ENCODE measurements at places on chromosomes 11 and 22. TPM values are rescaled to one million over a fixed set of nuclear protein-coding genes. Genes with fewer than 3 reads are reported as not detected.
A peak's percentile ranks its signal among the peaks of the same experiment; 100 is the strongest.

GRCh38 chr11:117876341-117877119, at the start of gene FXYD6:
TSS of gene FXYD6 (minus strand) at chr11:117876658. CDS start at chr11:117842776, 33,882 bp downstream.
- no peak for DNase-seq

- DNase-seq, result peak; percentile 83
Observed at GRCh38 chr11:38593649-38594048, 1995.6 kb upstream of the RAG2 start.

Gene MPPED2
- total RNA-seq, result 0.49 TPM

Gene MMP10
- total RNA-seq, result not detected

Gene C11orf86
- not detected for total RNA-seq

Gene PATE2
- not detected for total RNA-seq
